Stimulated activated CD4-positive, alpha-beta T cell treated with anti-CD3 and anti-CD28 coated beads, TNF-alpha, amount 100 ng/mL, for 24 hours (primary cell): ENCODE measurements at places on chromosomes 6 and 20.

DNA sequence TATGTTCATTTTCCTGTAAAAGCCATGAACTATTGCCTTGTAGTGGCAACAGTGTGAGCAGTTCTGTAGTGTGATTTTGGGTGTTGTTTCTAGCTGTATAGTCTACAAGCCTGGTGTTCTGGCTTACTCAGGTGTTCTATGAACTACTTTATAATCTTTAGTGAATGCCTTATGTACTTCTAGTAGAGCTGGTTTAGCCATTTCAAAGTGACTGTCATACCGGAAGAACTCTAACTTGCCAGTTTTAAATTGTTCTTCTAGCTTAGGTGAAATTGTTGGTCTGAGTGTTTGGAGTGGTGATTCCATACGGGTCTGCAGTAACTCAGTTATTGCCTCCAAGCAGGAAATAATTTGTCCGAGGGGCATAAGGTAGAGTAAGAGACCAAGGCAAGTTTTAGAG lies 150.2 kb upstream of the ZNF184 start:
- DNase-seq = no peak

GRCh38 chr6:139496654-139497344 lies 122.4 kb upstream of the CITED2 start:
- DNase-seq = no peak

- no peak for DNase-seq
Observed at GRCh38 chr20:38460040-38460623, 12.5 kb upstream of the RALGAPB start.

DNA sequence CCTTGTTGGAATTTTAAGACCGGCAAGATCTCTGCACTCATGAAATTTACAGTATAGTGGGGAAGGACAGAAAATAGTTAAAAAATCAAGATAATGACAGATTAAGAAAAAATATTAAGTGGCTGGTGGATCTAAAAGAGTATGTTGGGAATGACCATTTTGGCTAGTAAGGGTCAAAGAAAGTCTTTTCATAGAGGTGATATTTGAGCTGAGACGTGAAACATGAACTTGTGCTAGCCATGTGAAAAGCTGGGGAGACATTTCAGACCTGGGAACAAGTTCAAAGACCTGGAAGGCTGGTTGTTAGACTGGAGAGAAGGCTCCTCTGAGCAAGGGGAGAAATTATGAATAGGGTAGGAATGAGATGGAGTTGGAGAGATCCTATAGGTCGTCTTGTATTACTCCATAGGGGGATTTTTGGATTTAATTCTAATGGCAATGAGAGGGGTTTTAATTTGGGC lies 4.7 kb downstream of the BICRAL start:
- DNase-seq = no peak

- no peak for DNase-seq
Observed at GRCh38 chr20:50220093-50220893, 29.7 kb downstream of the CEBPB start.
